CD4-positive, alpha-beta T cell treated with Interleukin-4 for 4 hours (primary cell): ENCODE measurements at places on chromosomes 1 and 21.
A peak's percentile ranks its signal among the peaks of the same experiment; 100 is the strongest.

- DNase-seq, result no peak
Measured at GRCh38 chr1:2948751-2949680, 72.3 kb upstream of the ACTRT2 start.

DNA sequence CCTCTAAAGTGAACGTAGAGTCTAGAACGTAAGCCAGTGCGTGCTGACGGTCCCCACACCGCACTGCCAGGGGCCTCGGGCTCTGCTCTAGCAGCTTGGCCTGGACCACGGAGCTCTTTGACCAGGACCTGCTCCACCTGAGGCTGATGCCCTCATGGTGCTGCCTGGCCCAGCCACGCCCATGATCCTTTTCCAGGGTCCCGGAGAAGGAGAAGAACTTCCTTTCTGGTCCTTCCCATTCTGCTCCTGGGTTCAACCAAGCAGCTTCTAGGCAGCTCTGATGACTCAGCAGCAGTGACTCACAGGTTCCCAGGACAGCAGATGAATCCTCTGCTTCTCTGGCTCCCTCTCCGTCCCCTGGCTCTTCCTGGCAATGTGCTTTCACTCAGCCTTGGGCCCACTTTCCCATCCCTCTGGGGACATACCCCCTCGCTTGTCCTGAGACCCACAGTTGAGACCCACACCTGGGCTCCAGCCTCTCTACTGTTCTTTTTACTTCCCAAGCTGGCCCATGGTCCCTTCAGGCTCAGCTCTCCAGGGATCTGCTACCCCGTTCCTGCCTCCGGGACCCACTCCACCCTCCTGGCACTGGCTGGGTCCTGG lies 246.3 kb upstream of the RAB4A start:
- no peak for DNase-seq

DNA sequence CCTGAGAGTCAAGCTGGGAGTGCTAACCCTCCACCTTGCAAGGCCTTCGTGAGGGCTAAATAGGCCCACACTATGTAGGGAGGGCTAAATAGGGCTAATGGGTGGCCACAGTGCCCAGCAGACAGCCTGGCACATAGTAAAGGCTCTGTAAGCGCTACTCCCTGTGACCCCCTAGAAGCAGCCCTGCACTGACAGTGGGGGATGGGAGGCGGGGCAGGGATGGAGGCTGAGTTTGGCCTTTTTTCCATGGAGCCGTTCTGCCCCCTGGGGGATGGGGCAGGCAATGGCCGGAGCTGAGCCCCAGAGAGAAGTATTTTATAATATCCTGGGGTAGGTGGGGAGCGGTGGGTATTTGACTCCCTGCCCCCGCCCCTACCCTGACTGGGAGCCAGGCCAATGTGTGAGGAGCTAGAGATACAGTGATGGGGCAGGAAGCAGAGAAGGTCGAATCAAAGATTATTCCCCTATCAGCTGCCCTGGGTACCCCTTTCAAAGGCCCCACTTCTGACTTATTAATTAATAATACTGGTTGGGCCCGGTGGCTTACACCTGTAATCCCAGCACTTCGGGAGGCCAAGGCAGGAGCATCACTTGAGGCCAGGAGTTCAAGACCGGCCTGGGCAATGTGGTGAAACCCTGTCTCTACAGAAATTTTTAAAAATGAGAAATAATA lies 42.3 kb downstream of the LACTBL1 start:
- peak; percentile 10 for DNase-seq

DNA sequence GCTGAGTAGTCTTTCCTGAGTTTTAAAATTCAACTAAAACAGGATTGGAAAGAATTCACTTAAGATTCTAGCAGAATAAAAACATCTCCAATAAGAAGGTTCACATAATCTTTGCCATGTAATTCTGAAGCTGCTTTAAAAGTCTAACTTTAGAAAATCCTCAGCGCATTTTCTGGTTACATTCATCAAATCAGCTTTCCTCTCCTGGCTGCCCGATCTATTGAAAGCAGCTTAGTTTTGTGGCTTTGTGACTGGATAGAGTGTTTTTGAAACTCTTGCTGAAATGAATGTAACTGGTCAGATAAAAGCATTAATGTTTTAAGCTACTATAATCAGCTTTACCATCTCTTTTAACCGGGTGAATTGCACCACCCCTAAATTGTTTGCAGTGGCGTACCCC lies 66.8 kb downstream of the DOP1B start:
- DNase-seq, result no peak

GRCh38 chr1:114081437-114082303 lies 72.0 kb downstream of the SYT6 start:
- no peak for DNase-seq
